ENCODE measurements at places on chromosomes 11 and 22.

GRCh38 chr22:46967445-46968358 is 205.3 kb downstream of the TBC1D22A start:
- DNase-seq = no peak

GRCh38 chr22:44338906-44339305 is 26.2 kb upstream of the SHISAL1 start:
- no peak for DNase-seq

GRCh38 chr22:19874307-19875060 is 19.8 kb upstream of the GNB1L start:
- no peak for DNase-seq

DNA sequence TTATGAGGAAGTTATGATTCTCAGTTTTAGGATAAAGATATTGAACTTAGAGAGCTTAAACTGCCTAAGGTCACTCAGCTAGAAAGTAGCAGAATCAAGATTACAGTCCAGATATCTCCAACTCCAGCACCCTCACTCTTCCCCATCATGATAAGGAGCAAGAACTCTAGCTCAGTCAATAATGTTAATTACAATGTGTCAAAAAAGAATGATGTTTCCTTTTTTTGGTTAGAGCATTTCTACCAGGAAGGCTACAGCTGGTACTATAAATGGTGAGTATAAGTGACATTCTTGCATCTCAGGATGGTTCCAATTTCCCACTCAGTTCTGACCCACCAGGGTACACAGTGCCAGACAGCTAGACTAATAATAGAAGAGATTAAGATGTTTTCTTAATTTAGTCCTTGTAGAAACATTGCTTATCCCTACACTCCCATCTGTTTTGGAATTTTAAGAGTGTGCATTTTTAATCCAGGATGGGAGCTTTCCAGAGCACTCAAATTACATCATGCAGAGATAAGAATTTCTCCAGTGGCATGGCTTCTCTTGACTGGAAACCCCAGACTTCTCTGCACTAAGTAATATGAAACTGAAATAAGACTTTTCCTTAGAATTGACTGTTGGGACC is 21.6 kb upstream of the BBOX1 start:
- DNase-seq = no peak

- no peak for DNase-seq
Observed at GRCh38 chr22:29824677-29825076, 13.4 kb downstream of the ASCC2 start.

GRCh38 chr11:94028436-94028835 is 7.3 kb downstream of the HEPHL1 start:
- no peak for DNase-seq

GRCh38 chr11:61919705-61920631 is 2.6 kb upstream of the RAB3IL1 start:
- DNase-seq = no peak

DNA sequence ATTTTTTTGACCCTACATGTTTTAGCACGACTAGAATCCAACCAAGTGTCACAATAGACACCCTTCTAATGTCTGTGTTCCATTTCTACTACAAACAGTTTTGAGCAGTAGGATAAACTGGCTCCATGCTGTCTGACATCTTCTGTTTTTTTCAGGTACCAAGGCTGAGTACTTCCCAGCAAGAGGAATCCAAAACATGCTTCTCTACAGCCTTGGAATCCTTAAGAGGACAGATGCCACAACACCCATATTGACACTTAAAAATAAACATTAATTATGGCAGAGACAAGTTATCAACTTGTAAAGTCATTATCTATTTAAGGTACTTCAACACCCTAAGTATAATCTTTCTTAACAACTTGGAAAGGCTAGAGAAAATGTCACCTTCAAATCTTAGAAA is 54.2 kb downstream of the LGR4 start:
- DNase-seq = no peak

GRCh38 chr11:464316-464715 is 14.2 kb downstream of the PTDSS2 start:
- no peak for DNase-seq

- DNase-seq = no peak
Observed at GRCh38 chr11:70493089-70493474, 94.8 kb downstream of the CTTN start.

- no peak for DNase-seq
Observed at GRCh38 chr11:45145083-45145378, 1.4 kb upstream of the PRDM11 start.

DNA sequence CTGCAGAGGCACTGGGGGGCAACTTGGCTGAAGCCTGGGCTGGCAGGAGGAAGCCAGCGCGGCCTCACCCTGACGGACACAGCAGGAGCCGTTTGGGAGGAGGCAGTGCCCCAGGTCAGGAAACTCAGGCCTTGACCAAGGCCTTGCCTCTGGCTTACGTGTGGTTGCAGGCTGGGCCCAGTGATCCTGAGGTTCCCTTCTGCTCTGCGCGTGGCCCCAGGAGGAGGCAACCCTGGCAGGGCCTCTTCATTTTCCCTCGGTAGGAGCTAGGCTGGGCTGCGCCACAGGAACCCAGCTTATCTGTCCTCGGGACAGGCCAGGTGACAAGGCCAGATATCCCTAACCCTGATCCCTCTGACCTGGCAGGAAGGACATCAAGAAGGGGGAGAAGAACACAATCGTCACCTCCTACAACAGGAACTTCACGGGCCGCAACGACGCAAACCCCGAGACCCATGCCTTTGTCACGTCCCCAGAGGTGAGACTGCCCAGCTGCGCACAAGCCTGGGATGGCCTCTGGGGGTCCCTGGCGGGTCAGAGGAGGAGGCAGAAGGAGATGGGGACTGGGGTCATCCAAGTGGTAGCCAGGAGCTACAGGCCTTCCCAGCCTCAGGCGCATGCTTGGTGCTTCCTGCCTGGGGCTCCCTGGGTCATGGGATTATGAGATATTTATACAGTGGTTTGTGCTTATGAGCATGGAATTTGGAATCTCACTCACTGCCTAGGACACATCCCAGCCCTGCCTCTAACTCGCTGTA is 20.6 kb downstream of the POLR3H start:
- no peak for DNase-seq

DNA sequence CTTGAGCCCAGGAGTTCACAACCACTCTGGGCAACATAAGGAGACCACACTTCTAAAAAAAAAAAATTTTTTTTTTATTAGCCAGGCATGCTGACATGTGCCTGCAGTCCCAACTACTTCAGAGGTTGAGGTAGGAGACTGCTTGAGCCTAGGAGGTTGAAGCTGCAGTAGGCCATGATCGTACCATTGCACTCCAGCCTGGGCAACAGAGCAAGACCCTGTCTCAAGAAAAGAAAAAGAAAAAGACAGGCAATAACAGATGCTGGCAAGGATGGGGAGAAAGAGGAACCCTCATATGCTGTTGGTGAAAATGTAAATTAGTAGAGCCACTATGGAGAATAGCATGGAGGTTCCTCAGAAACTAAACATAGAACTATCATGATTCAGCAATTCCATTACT is 64.8 kb downstream of the PAK1 start:
- DNase-seq = no peak

Data from stimulated activated CD4-positive, alpha-beta T cell treated with anti-CD3 and anti-CD28 coated beads, Interleukin-4, amount 100 ng/mL, for 48 hours (primary cell).